ENCODE measurements at places on chromosomes 2 and 18.

DNA sequence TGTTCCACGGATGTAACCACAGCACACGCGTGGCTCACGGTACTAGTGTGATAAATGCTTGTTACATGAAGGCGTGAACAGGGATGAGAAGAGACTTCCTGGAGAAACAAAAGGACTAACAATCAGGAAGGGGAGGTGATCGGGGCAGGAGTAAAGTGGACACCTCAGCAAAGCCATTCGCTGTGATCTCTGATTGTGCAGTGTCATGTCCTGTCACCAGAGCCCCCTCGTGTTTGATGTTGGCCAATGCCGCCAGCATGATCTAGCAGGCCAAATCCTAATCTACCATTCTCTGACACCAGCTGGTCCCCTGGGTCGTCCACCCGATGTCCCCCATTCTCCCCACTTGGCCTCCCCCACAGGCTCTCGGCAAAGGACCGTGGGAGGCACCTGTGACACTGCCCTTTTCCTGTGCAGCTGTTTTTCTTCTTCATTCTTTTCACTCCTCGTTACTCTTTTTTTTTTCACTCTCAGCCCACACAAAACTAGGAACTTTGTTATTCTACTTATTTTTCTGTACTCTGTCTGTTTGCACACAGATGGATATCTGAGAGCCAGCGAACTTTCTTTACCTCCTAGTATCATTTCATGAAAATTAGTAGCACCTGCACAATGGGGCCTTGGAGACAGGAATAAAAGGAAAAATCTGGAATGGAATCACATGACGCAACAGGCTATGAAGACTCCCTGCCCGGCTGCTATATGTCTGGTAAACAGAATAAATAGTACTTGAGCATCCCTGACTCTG lies 146.8 kb downstream of the TGIF1 start:
- no peak for DNase-seq

DNA sequence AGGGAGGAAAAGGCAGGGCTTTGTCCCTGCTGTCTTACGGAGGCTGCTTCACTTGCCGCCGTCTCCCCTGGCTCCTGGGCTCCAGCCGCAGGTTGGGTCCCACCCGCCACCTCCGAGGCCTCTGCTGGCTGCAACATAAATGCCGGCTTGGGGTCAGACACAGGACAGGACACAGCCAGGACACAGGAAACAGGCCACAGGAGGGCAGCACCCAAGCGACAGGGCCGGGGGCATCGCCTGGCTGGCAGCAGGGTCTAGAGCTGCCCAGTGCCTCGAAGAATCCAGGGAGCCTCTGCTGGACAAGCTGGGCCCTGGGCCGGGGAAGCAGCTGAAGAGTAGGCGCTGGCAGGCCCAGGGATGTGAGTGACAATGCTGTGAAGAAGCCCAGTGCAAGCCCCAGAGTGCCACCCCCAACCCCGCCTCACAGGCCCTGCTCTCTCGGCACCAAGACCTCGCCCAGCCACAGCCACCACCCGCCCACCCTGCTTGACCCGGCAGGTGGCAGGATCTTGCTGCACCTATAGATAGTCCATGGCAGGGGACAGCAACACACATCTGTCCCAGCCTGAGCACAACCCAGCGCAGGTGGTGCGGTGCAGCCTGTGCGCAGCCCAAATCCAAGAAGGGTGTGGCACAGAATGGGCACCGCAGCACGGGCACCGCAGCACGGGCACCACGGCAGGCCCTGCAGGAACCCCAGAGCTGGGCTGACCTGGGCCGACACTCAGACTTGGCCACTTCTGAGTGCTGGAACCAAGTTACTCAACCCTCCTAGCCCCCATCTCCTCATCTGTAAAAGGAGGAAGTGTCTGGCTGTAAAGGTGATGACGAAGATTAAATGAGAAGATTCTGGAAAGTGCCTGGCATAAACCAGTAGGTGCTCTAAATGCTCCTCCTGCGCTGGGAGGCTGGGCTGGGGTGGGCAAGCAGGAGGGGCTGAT lies 55.6 kb downstream of the BIN1 start:
- DNase-seq: no peak

GRCh38 chr2:40404517-40404916 lies 47.4 kb downstream of the SLC8A1 start:
- DNase-seq: no peak

DNA sequence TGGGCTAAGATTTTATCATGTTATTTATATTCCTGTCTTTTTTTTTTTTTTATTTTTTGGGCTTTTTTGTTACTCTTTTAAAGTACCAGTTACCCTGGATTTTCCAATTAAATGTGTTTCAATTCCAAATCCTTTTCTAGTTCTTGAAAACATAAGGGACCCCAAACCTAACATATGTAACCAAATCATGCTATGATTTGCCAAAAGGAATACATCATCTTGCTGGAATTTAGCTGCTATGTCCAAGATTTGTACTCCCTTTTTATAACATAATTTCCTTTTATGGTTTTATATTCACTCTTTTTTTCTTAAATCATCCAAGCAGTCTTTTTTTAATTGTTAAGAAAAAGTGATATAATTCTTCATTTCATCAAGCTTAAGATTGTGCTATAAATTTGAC lies 60.9 kb upstream of the DSEL start:
- no peak for DNase-seq

GRCh38 chr2:55957142-55957541 lies 33.6 kb upstream of the EFEMP1 start:
- DNase-seq: no peak

DNA sequence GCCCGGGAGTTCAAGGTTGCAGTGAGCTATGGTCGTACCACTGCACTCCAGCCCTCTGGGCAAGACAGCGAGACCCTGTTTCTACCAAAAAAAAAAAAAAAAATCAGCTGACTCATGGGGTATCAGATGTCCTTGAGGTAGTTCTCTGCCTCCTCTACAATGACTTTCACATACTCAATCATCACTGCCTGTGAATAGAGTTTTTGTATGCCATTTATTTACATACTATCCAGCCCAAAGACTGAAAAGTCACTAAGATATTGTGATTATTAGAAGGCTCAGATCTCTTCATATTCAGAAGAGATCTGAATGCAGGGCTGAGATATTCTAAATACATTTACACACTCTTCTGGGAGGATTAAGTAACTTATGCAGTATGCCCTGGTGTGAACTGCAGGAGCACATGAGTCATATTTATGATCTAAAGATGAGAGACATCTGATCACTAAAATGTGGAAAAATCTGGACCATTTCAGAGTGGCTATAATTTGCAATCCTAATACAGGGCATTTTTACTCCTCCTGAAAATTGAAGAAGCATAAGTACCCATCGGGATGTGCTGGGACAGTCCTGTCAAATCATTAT lies 38.9 kb downstream of the KLF7 start:
- no peak for DNase-seq

GRCh38 chr2:77631007-77631406 lies 108.8 kb upstream of the LRRTM4 start:
- no peak for DNase-seq

DNA sequence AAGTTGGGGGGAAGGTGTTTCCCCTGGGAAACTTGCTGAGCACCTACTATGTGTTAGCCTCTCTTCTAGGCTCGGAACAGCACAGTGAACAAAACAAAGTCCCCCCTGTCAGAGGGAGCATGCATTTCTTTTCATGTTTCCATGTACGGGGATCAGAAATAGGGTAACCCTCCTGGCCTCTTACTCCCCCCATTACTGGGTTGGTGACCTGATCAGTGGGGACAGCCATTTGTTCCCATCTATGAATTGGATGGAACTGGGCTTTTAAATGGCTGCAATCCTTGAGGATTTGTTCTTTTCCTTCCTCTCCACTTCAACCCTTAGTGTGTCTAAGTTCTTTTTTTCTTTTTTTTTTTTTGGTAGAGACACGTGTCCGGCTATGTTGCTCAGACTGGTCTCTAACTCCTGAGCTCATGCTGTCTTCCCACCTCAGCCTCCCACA lies 13.7 kb downstream of the NCL start:
- DNase-seq: no peak

DNA sequence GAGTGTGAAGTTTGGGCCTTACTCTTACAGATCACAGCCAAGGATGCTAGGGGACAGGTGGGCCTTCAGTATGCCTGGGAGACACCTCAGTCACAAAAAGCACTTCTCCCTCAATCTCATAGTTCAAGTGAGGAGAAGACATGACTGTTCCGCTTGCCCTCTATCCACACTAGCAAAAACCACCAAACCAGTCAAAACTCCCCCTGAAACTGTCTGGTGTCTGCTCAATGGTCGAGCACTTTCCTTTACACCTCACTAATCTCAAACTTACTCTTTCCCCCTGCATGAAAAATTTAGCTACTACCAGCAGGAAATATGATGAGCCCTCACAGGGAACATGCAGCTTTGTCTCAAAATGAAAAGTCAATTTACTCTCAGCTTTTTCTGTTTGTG lies 232.2 kb downstream of the TRIB2 start:
- DNase-seq: no peak

DNA sequence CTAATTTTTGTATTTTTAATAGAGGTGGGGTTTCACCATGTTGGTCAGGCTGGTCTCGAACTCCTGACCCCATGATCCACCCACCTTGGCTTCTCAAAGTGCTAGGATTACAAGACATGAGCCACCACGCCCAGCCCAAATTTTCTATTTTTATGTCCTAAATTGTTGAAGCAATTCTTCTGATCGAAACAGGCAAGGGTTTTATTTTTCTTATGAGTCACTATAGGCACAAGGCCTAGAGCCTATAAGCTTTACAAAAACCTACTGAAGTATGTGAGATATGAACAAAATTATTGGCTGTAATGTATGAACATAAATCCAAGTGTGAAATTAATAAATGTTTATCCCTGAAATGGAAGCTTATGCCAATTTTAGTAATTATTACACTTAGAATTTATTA lies 464.2 kb upstream of the NRP2 start:
- DNase-seq: no peak

DNA sequence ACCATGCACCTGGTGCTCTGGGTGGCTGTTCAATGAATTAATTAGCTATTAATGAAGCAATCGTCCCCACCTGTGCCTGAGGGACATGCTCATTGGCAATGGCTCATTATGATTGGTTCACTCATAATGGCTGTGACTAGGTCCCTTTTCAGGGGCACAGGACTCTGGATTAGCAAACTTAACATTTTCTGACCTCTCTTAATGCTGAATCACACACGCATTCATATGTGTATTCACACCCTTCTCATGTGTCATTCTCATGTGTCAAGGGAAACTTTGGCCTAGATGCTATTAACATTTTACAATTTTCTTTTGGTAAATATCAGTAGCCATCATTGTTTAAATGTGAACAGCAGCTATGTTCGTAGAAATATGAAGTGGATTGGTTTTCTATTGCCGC lies 98.9 kb upstream of the PMAIP1 start:
- no peak for DNase-seq

DNA sequence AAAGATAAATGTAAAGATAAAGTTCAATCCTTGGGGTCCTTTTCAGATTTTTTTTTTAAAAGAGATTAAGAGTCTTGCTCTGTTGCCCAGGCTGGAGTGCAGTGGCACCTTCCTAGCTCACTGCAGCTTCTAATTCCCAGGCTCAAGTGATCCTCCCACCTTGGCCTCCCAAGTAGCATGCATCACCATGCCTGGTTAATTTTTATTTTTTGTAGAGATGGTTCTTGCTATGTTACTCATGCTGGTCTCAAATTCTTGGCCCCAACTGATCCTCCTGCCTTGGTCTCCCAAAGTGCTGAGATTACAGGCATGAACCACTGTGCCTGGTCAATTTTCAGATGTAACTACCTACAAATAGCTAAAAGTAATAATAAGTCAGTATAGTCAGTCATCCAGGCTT lies 21.1 kb downstream of the NFE2L2 start:
- no peak for DNase-seq

DNA sequence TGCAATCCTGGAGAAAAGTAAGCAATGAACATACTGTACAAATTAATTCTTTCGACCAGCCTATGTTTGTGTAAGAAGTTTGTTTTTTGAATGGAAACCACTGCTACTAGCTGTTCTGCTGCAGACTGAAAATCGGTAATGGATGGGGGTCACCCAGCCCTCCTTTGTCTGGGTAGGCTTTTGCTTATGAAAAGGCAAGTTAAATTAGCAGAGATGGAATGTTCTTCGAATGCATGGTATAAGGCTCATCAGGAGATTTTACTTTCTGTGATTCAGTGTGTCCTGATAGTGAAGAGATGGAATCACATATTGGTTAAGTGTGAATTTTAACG lies 53.8 kb downstream of the EEF1B2 start:
- no peak for DNase-seq

All from stimulated activated CD8-positive, alpha-beta memory T cell treated with anti-CD3 and anti-CD28 coated beads, Interleukin-15, amount 100 ng/mL, for 48 hours (primary cell).